ENCODE measurements at places on chromosomes 5 and 9.

DNA sequence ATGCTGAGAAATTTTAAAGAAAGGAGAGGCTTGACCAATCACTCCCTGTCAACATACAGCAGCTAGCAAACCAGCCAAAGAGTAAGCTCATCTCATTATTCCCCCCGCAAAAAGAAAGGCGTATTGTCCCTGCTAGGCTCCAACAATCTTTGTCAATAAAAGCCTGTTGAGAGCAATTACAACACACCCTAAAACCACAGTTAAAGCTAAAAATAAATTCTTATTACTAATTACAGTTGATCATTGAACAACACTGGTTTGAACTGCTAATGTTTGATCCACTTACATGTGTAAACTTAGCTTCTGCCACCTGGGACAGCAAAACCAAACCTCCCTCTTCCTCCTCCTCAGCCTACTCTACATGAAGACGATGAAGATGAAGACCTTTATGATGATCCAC, 151.2 kb downstream of the TSSK1B start:
- no peak for DNase-seq

DNA sequence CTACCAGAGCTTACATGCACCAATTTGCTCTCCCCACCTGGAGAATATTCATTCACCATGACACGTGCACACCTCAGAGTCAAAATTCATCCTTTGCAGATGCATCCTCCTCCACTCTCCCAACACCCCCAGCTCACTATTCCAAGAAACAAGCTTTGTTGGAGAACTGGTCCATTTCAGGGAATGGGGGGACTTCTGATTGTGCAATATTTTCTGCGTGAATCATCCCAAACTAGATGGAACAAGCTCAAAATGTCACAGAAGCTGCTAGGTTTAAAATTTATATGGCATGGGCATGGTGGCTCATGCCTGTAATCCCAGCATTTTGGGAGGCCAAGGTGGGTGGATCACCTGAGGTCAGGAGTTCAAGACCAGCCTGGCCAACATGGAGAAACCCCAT, 3.6 kb downstream of the GLDC start:
- no peak for DNase-seq

DNA sequence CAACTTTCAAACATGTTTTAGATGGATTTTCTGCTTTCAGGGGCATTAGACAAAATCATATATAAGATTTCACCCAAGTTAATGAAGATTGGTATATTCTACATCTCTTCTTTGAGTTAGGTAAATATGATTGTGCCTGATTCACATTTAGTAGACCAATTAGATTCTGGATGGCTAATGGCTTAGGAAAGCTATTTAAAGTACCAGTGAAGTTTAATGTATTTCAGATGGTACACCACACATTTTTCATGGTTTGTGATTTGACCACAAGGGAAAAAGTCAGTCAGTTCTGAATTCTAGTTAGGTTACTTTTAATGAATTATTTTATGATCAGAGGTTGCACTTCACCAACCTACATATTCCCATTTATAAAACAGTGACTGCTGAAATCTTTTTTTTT, 409.7 kb downstream of the ADGRV1 start:
- DNase-seq = peak; percentile 44

GRCh38 chr9:100217536-100217935, 118.5 kb downstream of the INVS start:
- DNase-seq = no peak

DNA sequence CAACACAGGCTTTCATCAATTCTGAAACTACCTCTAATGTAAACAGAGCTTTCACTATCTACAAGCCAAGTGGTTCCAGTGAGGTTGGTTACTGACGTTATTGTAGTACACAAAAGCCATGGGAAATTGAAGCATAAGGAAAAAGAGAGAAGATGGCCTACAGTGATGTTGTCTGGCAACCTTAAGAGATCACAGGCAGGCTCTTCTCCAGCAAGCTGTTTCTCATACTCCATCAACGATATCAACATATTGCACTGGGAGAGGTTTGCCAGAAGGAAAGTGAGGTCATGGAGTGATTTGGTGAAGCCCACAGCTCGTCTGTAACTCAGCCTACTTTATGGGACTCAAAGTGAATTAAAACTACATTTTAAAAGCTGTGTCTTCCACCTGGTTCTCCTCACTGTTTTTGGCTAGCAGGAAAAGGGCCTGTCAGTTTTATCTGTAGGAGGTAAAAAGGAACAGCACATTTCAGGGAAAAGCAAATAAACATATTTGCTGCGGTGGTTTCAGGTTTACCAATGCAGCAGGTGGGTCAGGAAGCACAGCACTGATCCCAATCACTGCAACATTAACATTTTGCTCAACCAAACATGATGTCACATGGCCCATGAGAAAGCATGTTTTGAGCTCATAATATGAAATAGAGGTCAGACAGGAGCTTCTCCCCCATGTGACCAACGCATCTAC, 72.9 kb downstream of the ARSB start:
- DNase-seq = peak; percentile 58

DNA sequence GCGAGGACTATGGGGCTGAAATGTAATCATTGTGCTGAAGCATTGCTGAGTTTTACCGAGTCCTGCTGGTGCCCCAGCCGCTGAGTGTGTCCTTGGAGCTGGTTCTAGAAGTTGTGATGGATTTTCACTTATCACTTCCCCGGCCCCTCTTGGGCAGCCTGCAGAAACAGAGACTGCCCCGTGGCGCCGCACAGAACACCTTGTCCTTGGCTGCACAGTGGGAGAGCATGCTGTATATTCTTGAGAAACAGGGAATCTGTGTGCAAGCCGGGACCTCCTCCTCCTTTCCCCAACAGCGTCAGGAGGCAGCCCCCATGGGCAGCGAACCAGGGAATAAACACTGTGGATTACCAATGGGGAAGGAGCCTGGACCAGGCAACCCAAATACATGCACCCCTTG, 90.6 kb upstream of the RUFY1 start:
- DNase-seq = no peak

- peak; percentile 82 for DNase-seq
Observed at GRCh38 chr5:159504857-159505304, 174.6 kb upstream of the IL12B start.

DNA sequence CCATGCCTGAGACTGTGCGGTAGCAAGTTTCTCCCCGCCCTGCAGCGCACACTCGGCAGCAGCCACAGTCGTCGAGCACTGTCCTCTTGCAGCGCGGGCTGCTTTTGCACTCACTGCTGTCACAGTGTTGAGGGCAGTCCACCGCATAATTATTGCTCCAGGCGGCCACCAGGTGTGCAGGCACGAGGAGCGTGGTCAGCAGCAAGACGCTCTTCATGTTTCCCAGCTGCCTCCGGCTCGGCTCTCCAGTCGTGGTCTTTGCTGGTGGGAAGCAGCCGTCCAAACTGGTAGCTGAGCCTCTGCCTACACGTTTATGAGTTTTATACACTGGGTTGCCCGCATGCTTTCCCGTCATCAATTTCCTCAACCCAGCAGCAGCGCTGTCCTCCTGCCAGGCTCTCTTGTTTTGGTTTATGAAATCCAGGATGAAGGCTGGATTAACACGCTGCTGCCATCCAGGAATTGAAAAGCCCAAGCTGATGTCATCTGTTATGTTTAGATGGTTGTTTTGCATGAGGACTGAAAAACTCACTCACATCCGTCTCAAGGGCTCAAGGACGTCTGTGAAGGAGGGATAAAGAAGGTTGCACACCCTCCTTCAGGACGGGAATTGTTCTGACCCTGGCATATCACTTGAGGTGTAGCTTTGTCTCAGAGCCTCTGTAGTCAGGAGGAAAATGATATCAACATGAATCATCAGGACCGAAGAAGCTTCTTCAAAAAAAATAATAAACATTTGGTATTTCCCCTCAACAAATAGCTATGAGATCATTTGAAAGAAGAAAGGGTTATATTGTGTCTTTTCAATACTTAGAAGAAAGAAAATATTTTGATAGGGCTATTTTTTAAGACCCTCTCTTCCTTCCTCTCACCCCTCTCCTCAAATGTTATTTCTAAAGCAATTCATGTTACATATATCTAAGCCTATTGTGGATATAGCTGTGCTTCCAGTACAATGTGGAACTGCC, at the start of gene ESM1:
TSS of gene ESM1 (minus strand) at position 293 of the 968 bp plus-strand sequence. CDS start at position 217, 76 bp downstream.
- DNase-seq = peak; percentile 66

DNA sequence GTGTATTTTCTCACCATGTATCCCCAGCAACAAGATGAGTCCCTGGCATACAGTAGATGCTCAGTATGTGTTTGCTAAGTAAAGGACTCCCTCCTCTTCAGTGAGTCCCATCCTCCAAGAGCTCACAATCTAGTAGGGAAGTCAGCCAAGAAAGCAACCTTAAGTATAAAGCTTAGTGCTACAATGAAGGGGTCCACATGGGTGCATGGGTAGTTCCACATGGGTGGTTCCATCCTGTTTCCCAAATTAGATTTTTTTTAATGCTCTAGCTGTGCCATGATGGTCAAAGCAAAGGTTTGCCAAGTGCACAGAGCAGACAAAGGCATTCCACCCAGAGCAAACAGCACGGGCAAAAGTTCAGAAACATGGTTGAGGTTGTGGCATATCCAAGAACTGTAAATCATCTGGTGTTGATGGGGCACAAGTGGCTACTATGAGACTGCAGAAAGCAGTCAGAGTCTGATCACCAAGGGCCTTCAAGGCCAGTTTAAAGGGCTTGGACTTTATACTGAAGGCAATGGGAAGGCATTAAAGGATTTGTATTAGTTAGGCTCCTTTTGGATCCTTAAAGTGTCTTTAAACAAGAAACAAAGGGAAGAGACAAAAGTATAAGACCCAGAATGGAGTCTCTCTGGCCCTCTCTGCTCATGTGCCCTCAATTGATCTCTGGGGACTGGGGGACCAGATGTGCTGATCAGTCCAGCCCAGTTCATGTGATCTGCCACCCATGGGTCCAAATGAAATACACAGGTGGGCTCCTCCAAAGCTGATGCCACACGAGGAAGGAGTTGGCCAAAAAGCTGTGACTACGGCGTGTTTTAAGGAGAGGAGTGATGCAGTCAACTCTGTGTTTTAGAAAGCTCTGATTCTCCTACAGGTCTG, 9.0 kb upstream of the CPLX2 start:
- DNase-seq = no peak

- peak; percentile 88 for DNase-seq
Observed at GRCh38 chr5:53481887-53482716, 1.7 kb downstream of the FST start.

DNA sequence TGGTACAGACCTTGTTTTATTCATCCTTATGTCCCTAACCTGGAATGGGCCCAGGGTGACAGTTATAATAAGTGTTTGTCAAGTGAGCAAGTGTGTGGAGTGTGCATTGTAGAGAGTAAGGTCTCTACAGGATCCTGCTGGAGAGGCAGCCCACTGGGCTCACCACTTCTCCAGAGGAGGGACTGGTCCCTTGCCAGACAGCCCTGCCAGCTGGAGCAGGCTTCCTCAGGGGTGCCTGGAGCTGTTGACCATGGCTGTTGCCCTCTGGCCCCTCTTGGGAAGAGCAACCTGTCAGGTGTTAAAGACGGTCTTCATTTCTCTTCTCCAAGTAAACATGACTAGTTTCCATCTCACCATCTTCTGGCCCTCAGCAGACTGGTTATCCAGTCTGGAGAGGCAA, 20.0 kb downstream of the IRF1 start:
- DNase-seq = no peak

DNA sequence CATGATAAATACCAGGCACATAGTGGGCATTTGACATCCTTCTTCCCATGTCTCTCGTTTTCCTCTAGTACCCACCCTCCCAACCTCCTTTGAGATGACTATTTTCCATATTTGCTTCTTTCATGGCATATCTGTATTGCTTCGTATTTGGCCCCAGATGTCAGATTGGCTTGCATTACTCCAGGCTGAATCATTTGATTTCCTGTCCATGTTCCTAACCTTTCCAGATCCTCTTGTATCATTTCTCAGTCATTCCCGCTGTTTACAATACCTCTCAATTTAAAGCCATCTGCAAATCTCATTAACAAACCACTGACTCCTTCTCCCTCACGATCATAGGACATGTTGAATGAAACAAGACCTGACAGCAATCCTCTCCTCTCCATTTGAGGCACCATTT, 19.9 kb downstream of the MTX3 start:
- no peak for DNase-seq

DNA sequence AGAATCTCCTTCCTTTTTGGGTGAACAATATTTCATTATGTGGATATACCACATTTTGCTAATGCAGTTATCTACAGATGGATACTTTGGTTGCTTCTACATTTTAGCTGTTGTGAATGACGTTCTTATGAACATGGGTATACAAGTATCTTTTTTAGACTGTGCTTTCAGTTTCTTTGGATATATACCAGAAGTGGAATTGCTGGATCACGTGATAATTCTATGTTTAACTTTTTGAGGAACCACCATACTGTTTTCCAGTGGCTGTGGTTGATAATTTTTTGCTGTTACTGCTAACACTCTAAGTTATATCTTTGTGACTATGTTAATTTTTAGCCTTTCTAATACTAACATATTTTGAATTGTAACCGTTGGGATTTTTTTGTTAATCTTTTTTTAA, 12.5 kb downstream of the WDR70 start:
- DNase-seq = no peak

GRCh38 chr5:142857405-142857804, 87.2 kb downstream of the ARHGAP26 start:
- DNase-seq = no peak

DNA sequence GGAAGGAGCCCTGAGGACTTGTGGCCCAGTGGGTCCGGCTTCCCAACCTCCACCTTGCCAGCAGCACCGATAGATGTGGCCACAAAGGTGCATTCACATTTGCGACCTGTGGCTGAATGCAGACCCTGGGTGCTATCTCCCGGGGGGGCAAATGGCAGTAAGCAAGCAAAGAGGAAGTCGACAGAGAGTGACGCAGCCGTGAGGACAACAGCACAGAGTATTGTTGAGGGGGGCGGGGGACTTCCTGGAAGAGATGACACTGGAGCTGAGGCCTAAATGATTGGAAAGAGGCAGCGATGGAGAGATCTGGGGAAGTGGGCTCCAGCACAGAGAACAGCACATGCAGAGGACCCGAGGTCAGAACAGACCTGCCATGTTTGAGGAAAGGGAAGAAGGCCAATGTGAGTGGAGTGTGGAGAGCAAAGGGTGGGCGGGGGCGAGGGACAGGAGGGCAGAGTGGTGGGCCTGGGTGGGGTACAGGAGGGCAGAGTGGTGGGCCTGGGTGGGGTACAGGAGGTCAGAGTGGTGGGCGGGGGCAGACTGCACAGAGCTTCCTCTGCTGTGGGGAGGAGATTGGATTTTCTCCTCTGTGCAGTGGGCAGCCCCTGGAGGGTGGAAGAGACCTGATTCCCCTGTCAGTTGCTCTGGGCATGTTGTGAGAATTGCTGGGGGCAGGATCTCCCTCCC, 42.6 kb downstream of the ADAMTS2 start:
- no peak for DNase-seq

- DNase-seq = no peak
Observed at GRCh38 chr5:150508277-150508640, 328 bp downstream of the NDST1 start.

DNA sequence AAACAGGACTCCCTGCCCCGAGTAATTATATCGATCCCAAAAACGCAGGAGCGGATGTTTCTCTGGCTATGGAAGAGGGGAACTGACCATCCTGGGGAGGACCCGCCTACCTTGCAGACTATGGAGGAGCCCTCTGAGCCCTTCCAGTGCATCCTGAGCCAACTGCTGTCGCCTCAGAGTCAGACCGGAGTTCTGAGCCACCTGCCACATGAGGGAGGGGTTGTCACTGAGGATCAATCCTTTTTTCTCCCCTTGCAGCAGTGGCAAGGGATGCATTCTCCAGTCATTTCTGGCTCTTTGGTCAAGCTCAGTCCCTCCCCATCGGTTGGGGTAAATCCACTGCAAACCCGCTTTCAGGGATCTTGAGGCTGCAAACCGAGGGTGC, 709 bp downstream of the FANCG start:
- no peak for DNase-seq

GRCh38 chr9:94250456-94250855, 8.6 kb upstream of the ZNF169 start:
- no peak for DNase-seq

- peak; percentile 53 for DNase-seq
Observed at GRCh38 chr5:77560677-77561263, 68.7 kb upstream of the WDR41 start.

Measured in mesenchymal stem cell (in vitro differentiated cells and primary cell).